ENCODE measurements at places on chromosomes 1 and 21.

GRCh38 chr21:45974073-45975019, 7.2 kb upstream of the COL6A1 start:
- no peak for DNase-seq

DNA sequence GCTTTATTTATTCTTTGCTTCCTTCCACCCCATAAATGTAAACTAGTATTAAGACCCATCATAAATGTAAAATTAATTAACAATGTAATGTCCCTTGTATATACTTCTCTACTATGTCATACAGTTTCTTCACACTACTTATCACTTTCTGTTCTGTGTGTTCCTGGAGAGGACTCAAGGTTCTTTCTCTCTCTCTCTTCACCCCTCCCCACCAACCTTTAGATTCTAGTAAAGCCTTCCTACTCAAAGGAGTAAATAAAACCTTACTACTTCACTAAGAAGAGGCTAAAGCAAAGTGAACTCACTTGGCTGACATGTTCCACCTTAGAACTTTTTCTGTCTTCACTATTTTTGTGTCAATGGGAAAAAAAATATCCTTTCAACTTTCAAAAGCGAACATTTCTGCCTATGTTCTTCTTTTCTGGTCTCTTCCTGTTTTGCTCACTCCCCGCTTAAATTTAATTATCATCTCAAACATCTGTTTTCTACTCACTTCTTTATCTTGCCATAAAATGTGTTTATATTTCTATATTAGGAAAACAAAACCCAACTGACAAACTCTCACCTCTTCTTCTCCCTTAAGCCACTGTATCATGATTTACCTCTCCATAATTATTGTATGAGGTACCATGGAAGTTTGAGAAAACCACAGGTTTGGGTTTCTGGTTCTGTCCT, 260.3 kb downstream of the DPYD start:
- no peak for DNase-seq

GRCh38 chr1:204149107-204149506, 2.7 kb downstream of the ETNK2 start:
- DNase-seq = no peak

DNA sequence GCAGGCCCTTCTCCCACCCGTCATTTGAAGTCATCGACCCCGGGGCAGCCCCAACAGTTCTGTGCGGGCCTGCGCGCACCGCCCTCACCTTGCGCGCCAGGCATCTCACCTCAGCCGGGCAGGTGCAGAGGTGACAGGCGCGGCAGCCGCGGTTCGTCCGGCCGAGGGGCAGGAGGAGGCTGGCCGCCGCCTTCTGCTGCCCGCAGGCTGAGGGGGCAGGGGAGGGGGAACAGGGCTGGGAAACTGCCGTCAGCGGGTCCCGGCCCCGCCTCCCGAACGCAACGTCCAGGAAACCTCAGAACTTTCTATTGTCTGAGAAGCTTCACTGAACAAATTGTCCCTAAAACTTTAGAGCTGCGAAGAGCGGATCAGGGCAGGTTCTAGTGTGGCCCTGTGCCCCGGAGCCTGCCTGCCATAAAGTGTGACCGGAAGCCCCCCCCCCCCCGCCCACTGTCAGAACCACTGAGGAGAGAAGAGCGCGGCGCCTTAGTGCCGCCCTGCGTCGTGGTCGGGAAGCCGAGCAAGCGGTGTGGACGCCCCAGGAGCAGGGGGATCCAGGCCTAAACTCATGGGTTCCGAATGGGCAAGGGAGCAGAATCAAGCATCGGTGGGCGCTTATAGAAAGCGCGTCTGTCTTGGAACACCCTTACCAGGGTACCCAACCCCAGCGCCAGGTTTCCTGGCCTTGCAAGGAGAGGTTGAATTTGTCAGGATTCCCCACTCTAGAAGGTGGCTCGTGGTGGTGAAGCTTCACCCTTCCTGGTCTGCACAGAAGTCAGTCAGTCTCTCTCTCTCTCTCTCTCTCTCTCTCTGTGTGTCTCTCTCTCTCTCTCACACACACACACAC, 13.3 kb upstream of the TBX15 start:
- DNase-seq = no peak

DNA sequence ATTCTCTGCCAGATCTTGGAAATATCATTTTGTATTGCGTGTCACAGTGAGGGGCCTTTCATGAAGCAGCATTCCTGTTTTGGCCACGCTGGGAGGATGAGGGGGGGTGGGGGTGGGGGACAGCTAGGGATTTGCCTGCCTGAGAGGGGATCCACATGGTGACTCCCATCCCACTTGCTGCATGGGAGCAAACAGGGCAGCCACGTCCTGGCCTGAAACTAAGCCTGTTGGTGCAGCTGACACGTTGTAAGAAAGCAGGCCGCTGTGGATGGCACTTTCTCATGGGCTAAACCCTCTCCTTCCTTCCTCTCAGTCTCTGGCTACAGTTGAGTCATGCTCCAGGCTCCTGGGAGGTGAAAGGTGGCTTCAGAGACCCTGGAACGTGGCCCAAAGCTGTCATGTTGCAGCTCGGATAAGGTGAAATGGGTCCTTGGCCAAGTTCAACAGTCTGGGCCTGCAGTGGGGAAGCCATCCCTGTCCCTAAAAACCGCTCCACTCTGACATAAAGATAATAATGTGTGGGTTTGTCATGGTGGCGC, 346.7 kb upstream of the VAMP3 start:
- no peak for DNase-seq

- DNase-seq = no peak
Observed at GRCh38 chr1:10196976-10197375, 13.4 kb upstream of the KIF1B start.

GRCh38 chr21:37939251-37939650, 23.0 kb upstream of the KCNJ6 start:
- DNase-seq = no peak

DNA sequence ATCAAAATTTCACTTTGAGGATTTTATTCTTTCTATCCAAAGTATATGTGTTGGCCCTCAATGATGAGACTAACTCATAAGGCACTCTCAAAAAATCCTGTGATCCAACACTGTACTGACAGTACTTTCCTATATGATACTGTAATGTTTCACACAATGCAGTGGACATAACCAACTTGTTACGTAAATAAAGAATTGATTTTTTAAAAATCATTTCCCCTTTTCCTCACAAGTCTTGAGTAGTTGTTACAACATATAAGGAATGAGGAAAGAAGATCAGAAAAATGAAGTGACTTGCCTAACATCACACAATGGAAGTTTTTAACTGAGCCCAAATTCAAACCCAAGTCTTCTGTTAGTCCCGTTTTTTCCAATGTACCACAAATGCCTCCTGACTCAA, 17.2 kb downstream of the PTP4A2 start:
- DNase-seq = no peak
